ENCODE measurements at places on chromosomes 3 and 15.

DNA sequence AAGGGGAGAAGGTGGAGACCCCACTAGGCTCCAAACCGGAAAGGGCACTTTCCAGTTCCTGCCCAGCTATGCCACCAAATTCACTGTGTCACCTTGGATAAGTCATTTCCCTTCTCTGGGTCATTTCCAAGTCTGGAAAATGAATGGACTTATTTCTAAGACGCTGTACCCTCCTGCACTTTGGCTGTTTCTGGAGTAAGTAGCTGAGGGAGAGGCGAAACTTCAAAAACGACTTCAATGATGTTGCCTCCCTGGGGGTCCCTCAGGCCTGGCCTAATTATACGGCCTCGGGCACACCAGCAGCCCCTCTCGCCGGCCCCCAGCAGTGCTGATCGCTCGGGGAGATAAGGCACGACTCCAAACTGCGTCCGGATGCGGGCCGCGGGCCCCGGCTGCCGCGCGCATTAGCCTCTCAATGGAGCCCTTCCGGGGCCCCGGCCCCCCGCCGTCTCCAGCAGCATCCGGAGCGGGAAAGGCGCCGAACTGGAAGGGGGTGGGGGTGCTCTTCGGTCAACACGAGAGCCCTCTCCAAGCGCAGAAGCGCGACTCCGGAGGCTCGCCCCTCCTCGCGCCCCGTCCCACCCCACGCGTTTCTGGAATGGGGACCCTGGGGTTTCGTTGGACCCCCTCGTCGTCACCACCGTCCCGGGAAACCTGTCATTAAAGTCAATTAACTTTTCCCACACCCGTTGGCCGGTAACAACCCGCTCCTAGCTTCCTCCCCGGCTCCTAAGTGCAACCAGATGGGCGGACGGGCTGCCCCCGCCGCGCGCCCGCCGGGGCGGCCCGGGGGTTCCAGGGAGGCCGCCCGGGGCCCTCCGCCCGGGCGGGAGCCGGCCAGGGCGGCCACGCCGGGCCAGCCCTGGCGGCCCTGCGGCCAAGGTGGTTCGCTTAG, 4.8 kb downstream of the HES1 start:
- peak; percentile 55 for DNase-seq

DNA sequence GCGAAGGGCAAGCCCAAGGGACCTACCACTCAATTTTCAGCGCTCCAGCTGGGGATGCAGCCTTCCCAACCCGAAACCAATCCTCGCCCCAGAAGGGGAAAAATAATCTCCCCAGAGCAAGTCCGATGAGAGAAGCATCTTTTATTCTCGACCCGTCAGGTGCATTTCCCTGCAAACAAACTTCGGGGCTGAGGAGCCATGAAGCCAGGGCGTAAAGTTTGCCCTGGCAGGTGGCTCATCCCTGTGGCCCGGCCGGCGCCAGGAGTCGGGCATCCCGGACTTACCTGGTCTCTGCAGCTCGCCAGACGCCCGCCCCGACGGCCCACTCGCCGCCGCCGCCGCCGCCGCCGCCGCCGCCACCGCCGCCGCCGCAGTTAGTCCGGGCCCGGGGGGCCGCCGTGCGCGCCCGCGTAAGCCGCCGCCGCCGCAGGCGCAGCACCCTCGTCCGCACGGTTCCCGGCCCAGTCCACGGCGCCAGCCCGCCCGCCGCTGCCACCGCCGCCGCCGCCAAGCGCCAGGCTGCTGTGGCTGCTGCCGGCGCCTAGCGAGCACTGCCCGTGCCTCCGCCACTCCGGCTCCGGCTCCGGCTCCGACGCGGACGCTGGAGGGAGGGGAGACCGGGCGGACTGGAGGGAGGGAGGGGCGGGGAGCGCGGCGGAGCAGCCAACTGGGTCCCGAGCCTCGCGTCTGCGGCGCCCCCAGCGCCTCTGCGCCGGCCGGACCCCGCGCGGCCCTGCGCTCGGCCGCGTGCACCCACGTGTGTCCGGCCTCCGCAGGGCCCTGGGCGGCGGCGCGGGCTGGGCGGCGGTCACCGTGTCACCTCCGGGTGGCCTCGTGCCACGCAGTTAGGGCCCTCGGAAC, at the start of gene CNTN3:
CNTN3 (minus strand) TSS at position 553 of the 861 bp plus-strand sequence. CDS start 93,547 bp downstream, outside the sequence.
- no peak for DNase-seq

DNA sequence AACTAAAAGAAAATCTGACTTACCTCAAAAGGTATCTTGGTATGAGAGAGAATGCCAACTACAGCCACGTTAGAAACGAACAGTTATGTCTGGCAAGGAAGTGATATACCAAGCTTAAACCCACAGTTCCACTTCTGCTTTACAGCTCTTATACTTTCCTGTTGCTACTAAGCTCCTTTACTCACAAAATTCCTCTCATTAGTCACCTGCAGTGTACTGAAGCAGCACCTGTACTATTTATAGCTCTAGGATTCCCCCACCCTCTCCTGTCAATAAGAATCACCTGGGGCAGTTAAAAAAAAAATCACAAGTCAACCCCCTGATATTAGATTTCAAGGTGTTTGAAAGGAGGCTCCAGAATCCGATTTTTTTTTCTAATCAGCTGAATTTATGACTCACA, 2.9 kb upstream of the TMEM266 start:
- no peak for DNase-seq

DNA sequence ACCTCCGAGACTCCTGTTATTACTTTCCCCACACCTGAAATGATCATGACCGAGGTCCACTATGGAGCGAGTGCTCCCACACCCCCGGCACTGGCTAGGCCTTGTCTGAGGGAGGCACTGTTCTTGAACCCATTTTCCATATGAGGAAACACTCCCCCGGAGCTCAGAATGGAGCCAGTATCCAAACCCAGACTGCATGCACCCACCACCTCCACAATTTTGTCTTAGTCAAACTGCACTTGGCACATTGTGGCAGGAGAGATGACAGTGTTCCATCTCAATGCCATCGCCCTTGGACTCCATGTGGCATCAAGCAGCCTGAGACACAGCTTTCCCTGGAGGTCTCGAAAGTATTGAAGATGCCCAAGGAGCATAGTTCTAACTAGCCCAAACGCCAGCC, 154.1 kb downstream of the NUP210 start:
- no peak for DNase-seq

- no peak for DNase-seq
Observed at GRCh38 chr15:79376383-79376782, 55.8 kb upstream of the MINAR1 start.

DNA sequence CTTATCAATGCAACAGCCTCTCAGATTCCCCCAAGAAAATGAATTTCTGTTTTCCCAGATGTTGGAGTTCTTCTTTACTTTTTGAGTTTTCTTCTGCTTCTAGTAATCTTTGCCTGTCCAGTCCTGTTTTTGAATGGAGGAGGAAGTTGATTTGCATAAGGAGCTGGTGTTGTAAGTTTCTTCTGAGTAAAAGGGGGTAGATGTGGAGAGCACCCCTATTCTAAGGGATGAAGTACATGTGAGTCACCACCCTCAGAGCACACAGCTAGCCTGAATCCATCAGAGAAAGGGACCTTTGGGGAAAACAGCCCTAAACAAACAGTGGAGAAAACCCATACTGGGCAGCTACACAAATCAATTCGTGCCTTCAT, 34.5 kb downstream of the ACAA1 start:
- no peak for DNase-seq

- DNase-seq = no peak
Observed at GRCh38 chr15:35987056-35987455, 441.1 kb upstream of the DPH6 start.

DNA sequence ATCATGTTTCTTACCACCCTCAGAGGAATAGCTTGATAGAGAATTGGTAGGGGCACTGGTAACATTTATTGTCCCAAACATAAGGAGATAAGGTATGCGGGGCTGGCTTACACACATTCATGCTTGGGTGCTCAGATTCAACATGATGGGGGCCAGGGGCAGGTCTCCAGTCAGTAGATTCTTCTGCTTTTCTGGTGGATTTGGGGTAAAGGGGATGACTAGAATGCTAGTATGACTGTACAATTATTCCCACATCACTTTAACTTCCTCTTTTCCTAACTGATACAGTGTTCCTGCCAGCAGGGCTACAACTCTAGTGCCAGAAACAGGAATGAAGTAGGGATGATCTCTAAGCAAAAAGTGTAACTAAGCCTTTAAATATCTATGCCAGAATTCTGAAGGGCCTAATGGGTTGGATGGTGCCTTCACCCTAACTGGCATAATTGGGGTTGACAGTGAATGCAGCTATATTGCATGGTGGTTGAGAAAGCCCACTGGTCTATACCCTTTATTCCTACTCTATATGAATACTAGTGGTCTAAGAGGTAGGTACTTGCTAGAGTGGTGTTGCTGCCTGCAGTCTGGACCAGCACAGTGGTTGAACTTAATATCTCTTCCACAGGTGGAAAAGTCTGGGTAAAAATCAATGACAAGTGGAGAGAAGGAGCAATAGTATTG, 117.4 kb downstream of the IL12A start:
- DNase-seq = no peak

- no peak for DNase-seq
Observed at GRCh38 chr3:153142961-153143360, 19.1 kb upstream of the RAP2B start.

DNA sequence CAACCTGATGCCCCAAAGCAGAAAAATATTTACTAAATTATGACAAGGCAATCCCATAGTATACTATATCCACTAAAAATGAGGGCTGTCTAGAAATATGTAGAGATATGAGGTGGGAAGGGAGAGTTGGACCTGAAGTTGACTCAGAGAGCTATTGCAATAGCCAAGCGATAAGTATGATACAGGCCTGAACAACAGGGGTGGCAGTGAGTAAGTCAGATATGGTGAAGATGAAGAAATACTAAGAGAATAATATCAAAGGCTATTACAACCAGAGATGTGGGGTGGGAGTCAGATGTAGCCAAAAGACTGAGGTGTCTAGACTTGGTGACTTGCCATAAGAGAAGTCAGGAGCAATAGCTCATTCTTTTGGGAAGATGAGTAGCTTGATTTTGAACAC, 9.2 kb downstream of the HSPBAP1 start:
- no peak for DNase-seq

DNA sequence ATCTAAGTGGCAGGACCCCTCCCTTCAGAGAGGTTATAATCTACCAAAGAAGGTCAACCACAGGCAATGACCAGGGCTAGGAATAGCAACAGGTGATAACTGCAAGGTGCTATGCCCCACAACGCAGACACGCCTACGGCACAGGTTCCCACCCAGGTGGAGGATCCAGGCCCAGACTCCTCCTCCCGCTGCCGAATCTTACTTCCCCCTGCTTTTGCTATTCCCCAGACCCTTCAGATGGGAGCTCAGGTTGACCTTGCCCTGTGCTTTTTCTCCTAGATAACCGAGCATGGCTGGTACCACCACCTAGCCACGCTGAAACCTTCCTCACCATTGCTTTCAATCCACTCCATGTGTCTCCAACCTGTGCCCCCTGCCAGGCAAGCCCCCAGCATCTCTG, 142.2 kb upstream of the IGF1R start:
- DNase-seq = no peak

DNA sequence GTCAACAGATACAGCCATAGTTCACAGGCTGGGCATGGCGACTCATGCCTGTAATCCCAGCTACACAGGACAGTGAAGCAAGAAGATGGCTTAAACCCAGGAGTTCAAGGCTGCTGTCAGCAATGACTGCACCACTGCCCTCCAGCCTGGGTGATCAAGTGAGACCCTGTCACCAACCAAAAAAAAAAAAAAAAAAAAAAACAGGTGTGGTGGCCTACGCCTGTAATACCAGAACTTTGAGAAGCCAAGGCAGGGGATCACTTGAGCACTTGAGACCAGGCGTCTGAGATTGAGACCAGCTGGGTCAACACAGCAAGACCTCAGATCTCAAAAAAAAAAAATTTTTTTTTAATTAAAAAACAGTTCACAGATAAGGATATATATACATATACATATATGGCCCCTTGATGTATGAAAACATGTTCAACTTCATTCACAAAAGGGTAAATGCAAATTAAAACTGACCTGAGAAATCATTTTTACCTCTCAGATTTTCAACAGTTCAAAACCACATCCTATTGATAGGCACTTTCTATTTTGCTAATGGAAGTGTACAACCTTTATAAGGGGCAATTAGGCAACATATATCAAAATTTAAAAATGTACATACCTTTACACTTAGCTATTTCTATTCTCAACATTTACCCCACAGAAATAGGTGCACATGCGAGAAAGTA, 51.1 kb downstream of the OSBPL10 start:
- no peak for DNase-seq

GRCh38 chr15:98666441-98666840, 18.1 kb downstream of the IGF1R start:
- DNase-seq = no peak

- no peak for DNase-seq
Observed at GRCh38 chr15:82650046-82650670, 3.0 kb upstream of the CPEB1 start.

DNA sequence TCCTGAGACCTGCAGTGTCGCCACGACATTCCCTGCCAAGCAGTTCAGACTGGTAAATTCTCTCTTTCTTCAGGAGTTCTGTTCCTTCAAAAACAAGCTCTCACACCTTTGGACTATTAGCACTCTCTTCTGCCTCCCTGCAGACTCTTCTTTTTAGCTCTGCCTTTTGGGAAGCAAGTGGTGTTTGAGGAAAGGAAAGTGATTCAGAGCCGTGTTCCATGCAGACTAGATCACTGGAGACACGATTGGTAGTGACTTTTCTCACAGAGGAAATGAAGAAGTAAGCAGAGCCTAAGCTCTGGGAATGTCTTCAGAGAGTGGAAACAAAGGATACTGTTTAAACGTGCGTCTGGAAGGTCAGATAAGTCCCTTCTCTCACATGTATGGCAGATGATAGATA, 270.6 kb upstream of the TPRG1 start:
- no peak for DNase-seq

GRCh38 chr15:45646220-45646619, 11.4 kb downstream of the SQOR start:
- peak; percentile 45 for DNase-seq

DNA sequence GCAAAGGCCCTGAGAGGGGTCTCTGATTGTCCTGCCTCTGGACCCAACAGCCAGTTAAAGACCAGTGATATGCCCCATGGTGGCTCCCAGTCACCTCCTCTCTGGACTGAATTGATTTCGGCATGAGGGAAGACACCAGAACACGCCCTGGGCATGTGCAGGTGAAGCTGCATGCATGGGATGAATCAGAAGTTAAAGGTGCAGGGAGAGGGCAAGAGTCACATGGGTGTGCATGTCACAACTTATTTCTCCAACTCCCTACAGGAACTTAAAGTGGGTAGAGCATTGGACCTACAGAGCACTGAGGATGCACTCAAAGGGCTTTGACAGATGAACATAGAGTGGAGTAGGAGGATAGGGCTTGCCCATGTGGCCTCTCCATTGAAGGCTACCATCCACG, 16.9 kb upstream of the RHCG start:
- no peak for DNase-seq

- DNase-seq = no peak
Observed at GRCh38 chr3:142040941-142041491, 108.3 kb downstream of the TFDP2 start.

DNA sequence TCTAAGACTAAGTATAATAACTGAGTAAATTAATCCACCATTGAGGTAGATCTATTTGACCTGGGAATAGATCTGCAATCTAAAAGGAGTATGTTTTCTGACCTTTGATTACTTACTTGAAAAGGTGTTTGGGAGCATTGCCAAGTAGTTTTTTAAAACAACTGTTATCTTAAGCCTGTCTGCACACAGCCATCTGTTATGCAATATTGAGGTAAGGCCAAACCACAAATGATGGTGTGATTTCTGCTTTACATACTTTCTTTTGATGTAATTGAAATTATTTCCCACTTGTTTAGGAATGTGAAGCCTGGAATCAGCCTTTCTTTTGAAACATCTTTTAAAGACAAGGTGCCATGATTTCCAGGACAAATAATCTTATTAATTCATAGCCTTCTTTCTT, 274.0 kb downstream of the BBX start:
- DNase-seq = no peak

GRCh38 chr3:48789665-48790064, 58.0 kb downstream of the PRKAR2A start:
- no peak for DNase-seq

- DNase-seq = no peak
Observed at GRCh38 chr15:91919014-91919534, 65.6 kb downstream of the SLCO3A1 start.

Data from activated CD4-positive, alpha-beta memory T cell treated with anti-CD3 and anti-CD28 coated beads for 36 hours (primary cell).